ENCODE measurements at places on chromosomes 6 and 20. TPM values are rescaled to one million over a fixed set of nuclear protein-coding genes. Genes with fewer than 3 reads are reported as not detected.

DNA sequence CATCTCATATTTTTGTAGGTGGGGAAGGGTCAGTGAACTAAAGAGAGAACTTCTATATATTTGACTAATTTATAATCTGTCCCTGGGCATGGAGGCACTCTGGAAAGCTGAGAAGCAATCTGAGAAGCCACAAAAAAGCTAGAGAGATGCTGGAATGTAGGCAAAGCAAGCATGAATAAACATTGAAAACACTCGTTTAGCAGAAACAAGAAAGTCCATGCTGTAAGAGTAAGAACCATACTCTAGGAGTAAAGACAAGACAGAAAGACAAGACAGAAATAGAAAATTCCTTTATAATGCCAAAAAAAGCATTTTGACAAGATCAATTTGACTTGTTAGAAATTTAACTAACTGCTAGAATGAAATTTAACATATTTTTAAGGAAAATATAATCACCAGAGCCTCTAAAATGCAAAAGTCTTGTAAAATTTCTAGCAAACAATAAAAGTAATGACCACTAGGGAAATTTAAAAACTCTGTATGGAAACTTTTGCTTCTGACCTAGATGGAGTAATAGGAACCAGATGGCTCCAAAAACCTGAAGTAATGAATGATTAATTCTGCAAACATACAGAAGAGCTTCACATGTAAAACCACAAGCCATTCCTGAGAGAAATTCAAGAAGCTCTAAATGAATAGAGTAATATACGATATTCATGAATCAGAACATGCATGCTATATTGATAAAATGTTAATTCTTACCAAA, 625.7 kb upstream of the PTCHD4 start:
- no peak for DNase-seq

DNA sequence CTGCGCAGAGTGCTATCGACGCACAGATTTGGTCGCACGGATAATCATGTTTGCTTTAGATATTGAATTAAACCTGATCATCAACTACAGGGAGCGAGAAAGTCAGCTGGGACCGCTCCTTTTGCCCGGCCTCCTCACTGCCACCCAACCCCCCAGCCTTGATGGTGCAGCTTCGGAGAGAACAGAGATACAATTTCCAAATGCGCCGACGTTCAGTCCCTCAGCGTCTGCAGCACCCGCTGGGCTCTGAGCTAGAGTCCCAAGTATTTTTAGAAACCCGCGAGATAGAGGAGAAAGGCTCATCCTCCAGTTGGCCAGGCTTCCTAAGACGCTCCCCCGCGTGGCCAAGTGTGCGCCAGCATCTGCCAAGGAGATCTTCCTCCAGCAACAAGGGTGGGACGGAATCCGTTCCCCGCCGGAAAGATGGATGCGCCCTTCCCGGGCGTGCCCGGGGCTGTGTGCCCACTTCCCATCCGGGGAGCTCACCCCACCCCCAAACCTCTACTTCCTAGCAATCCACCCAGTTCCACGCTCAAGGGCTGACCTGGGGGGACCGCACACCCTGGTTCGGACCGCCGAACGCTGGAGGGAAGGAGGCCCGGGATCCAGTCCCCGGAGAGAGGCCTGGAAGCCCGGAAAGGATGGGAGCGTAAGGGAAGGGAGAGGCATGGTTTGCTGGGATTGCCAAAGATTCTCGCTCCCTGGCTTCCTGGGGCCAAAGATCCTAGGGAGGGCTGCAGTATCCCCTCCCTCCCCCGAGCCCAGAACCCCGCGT, 4.1 kb downstream of the NKX2-2 start:
- no peak for DNase-seq

Gene CST4
- not detected for total RNA-seq

Gene KCNG1
- total RNA-seq = 13.0 TPM

Gene SCGN
- total RNA-seq = not detected

All from chondrocyte (in vitro differentiated cells).